Esophagus mucosa (tissue), 1 donor: ENCODE measurements at places on chromosomes 2 and 18.

- ATAC-seq = no peak
Observed at GRCh38 chr18:21012308-21012707, 99.3 kb downstream of the ROCK1 start.

GRCh38 chr2:178734518-178734917 is 72.7 kb downstream of the TTN start:
- no peak for ATAC-seq

GRCh38 chr18:457140-457519 is 43.4 kb downstream of the COLEC12 start:
- ATAC-seq = no peak

DNA sequence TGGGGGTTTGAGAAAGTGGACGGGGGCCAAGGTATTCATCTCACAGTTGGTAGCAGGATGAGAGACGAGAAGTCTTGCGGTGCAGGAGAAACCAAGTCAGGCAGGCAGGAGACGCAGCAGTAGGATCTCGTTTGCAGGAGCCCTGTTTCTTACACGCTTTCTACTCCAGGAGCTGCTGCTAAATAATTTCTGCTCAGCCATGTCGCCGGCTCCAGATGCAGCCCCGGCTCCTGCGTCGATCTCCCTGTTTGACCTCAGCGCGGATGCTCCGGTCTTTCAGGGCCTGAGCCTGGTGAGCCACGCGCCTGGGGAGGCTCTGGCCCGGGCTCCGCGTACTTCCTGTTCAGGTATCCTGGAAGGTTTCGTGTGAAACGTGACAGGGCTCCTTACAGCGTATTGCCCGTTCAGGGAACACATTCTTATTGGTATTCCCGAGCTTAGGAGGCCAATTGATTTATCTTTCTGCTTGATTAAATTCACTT is 494 bp downstream of the ANKZF1 start:
- ATAC-seq = peak; percentile 63

GRCh38 chr2:216574046-216574445 is 59.2 kb upstream of the IGFBP2 start:
- ATAC-seq = no peak
